ENCODE measurements at places on chromosomes 5 and 9.

GRCh38 chr5:32578363-32578762, 7.0 kb upstream of the SUB1 start:
- DNase-seq, result no peak

DNA sequence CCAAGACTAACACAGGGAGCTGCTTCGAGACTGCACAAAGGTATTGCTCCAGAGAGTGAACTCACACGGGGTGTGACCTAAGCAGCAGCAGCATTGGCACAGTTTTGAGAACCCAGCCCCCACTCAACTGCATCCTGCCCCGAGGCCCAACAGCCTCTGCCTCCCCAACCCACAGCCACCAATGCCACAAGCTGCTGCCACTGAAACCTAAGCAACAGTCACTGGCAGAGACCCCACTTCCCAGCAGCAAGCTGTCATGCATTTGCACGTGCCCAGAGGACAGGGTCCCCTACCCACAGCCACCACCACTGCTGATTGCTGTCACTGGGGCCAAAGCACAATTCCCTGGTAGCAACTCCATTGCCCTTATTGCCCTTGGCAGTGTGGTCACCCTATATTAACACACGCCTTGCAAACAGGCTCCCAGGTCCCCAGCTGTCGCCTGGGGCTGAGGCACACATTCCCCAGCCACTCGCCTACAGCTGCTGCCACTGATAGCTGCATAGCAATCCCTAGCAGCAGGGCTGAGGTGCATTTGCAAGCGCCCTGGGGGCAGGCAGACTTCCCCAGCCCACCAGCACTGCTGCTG, 141.0 kb downstream of the AGTPBP1 start:
- DNase-seq, result peak; percentile 43

- DNase-seq, result no peak
These were observed 5.3 kb upstream of the SHOC1 start for GRCh38 chr9:111799915-111800526.

- peak; percentile 47 for DNase-seq
These were observed 16.5 kb downstream of the GRXCR2 start for GRCh38 chr5:145856285-145856818.

DNA sequence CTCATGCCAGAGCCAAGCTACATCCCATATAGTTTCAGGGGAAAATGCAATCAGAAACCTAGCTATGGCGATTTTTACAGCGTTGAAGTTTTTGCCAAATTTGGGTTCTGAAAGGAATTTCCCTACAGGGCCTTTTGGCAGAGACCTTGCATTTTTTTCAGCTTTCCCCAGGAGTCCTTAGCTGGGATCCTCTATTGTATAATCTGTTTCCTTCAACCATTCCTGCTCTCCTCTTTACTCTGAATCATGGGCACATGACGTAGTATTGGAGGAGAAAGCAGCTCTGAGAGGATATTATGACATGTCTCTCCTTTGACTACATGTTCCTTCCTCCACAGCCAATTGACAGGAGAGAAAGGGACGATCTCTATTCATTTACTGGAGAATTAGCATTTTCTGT, 118.5 kb upstream of the ERCC6L2 start:
- no peak for DNase-seq

DNA sequence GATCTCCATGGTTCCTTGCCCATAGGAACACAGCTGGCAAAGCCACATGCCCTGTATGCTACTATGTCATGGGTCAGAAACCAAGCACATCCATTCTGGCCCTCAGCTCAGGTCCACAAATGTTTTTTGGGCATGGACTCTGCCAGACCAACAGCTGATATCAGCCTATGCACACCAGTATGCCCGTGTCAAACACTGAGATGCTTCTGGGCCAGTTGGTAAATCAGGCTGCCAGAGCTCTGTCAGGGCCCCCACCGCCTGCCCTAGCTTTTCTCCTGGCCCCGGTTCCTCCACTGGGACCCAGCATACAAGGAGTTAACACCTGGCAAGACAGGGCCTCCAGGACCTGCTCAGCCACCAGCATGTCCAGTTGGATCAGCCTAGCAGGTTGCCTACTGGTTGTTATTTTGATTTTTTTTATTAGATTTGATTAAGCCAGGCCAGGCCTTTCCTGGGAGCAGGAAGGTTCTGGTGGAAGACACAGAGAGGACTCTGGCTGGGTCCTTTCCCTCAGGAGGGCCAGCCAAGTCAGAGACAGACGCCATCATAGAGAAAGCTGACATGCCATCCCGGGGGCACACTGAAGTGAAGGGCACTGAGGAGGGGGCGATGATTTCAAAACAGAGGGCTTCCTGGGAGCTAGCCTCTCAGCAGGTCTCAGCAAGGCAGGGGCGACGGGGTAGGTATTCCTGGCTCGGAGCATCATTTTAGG, 65.8 kb downstream of the TSTD2 start:
- DNase-seq, result no peak

GRCh38 chr5:65768723-65769346, 46.8 kb downstream of the NLN start:
- DNase-seq, result no peak

- no peak for DNase-seq
These were observed 16.7 kb upstream of the DELE1 start for GRCh38 chr5:141906972-141907371.
